Sigmoid colon (tissue), 7 donors: ENCODE measurements at places on chromosomes 13 and 19. TPM values are rescaled to one million over a fixed set of nuclear protein-coding genes. Genes with fewer than 3 reads are reported as not detected.

DNA sequence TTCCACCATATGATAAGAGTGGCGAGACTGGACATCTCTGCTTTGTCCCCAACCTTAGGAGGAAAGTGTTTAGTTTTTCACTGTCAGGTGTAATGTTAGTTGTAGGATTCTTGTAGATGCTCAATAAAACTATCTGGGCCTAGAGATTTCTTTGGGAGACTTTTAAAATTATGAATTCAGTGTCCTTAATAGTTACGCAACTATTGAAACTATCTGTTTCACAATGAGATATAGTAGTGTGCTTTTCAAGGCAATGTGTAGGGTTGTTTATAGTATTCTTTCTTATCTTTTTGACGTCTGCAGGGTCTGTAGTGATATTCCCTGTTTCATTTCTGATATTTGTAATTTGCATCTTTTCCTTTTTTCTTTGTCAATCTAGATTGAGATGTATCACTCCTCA lies 33.2 kb upstream of the F7 start:
- H3K4me3 ChIP-seq, result no peak overlapping the region
- no peak overlapping the region for H3K27ac ChIP-seq
- no peaks in the 10 kb centered on the region for H3K27me3 ChIP-seq
- DNase-seq, result no peak
- no peaks in the 10 kb centered on the region for H3K36me3 ChIP-seq

- no peaks in the 10 kb centered on the region for H3K27me3 ChIP-seq
- H3K27ac ChIP-seq, result no peak overlapping the region
- H3K4me1 ChIP-seq, result no peaks in the 10 kb centered on the region
- DNase-seq, result no peak
- H3K4me3 ChIP-seq, result no peak overlapping the region
- no peaks in the 10 kb centered on the region for H3K36me3 ChIP-seq
Observed at GRCh38 chr13:85166891-85167290, 632.3 kb downstream of the SLITRK6 start.

DNA sequence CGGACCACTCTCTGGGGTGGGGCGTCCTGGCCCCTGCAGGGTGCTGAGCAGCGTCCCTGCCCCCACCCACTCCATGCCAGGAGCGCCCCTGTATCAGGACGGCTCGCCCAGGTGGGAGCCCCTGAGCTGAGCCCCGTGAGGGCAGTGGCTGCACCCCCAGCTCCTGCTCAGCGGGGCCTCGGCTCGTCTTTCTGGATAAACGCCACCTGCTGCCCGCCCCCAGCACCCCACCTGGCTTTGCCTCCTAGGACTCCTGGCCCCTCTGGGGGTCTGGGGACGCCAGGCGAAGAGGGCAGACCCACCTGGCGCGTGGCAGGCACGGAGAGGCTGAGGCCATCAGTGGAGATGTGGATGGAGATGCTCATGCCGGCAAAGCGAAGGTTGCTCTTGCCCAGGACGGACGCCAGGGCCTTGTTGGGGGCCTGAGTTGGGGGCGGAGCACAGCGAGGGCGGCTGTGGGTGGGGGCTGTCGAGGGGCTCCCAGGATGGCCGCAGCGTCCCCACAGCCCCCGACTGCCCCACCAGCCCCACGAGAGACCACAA lies 22.3 kb downstream of the SHC2 start:
- no peak overlapping the region for H3K27ac ChIP-seq
- no peak overlapping the region for H3K4me3 ChIP-seq

- no peak for DNase-seq
- no peak overlapping the region for H3K4me3 ChIP-seq
- no peaks in the 10 kb centered on the region for H3K36me3 ChIP-seq
- no peaks in the 10 kb centered on the region for H3K4me1 ChIP-seq
Observed at GRCh38 chr13:99477493-99477892, 23.8 kb upstream of the TM9SF2 start.

DNA sequence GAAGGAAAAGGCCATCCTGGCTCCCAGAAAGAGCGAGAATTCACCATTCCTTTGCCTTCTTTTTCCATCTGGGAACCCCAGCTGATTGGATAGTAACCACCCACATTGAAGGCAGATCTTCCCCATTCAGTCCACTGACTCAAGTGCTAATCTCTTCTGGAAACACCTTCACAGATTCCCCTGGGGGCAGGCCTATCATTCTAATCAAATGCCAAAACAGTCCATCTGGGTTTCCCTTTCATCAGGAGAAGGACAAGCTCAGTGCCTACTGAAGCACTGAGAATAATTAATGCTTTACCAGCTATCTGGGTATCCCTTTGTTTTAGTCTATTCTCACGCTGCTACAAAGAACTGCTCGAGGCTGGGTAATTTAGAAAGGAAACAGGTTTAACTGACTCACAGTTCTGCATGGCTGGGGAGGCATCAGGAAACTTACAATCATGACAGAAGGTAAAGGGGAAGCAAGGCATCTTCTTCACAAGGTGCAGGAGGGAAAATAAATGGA lies 293.2 kb downstream of the ENOX1 start:
- H3K27me3 ChIP-seq, result no peaks in the 10 kb centered on the region
- H3K4me3 ChIP-seq, result no peak overlapping the region
- no peak overlapping the region for H3K27ac ChIP-seq
- DNase-seq, result no peak
- H3K4me1 ChIP-seq, result peaks cover 11% of the 10 kb centered on the region
- H3K36me3 ChIP-seq, result no peaks in the 10 kb centered on the region

DNA sequence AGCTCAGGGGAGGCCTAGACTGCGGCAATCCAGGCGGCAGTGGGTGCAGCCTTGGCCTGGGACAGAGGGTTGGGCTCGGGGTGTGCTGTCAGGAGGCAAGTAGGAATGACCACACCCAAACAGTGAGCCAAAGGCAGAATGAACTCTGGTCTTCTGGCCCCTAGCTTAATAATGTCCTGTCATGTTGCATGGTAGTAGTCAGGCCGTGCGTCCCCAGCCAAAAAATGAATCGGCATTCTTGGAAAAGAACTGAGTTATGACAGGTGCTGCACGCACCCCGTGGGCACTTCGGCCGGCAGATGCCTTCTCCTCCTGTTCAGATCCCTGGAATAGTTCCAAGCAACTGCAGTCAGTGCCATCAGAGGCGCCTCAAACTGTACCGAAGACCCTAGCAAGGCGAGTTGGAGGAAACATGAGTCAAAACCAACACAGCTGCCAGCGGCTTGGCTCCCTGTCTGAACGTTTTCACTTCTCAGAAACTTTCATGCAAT lies 55.9 kb downstream of the ATP7B start:
- no peaks in the 10 kb centered on the region for H3K36me3 ChIP-seq
- no peaks in the 10 kb centered on the region for H3K27me3 ChIP-seq
- H3K4me3 ChIP-seq, result no peak overlapping the region

- H3K36me3 ChIP-seq, result no peaks in the 10 kb centered on the region
- H3K27ac ChIP-seq, result no peak overlapping the region
- no peaks in the 10 kb centered on the region for H3K4me1 ChIP-seq
- peaks cover 18% of the 10 kb centered on the region for H3K27me3 ChIP-seq
- no peak overlapping the region for H3K4me3 ChIP-seq
Observed at GRCh38 chr13:113765564-113765910, 6.5 kb downstream of the TMEM255B start.

DNA sequence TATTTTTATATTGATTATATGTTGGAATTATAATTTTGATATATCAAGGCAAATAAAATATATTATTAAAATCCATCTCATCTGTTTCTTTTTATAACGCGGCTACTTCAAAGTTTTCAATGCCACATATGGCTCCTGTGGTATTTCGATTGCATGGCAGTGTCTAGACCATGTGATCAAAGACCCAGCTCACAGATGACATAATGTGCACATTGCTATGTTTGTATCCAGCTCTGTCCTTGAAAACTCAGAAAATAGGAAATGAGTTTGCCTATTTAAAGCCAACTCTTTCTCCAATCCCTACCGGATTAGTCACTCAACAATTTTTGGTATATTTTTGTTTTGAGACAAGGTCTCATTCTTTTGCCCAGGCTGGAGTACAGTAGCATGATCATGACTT lies 26.2 kb downstream of the TMTC4 start:
- DNase-seq, result no peak
- H3K36me3 ChIP-seq, result peaks cover 6% of the 10 kb centered on the region
- H3K4me3 ChIP-seq, result no peak overlapping the region
- H3K27ac ChIP-seq, result no peak overlapping the region
- H3K27me3 ChIP-seq, result no peaks in the 10 kb centered on the region
- H3K4me1 ChIP-seq, result no peaks in the 10 kb centered on the region

GRCh38 chr13:35524171-35524570 lies 47.7 kb upstream of the MAB21L1 start:
- no peaks in the 10 kb centered on the region for H3K27me3 ChIP-seq
- H3K27ac ChIP-seq, result no peak overlapping the region
- no peak overlapping the region for H3K4me3 ChIP-seq

DNA sequence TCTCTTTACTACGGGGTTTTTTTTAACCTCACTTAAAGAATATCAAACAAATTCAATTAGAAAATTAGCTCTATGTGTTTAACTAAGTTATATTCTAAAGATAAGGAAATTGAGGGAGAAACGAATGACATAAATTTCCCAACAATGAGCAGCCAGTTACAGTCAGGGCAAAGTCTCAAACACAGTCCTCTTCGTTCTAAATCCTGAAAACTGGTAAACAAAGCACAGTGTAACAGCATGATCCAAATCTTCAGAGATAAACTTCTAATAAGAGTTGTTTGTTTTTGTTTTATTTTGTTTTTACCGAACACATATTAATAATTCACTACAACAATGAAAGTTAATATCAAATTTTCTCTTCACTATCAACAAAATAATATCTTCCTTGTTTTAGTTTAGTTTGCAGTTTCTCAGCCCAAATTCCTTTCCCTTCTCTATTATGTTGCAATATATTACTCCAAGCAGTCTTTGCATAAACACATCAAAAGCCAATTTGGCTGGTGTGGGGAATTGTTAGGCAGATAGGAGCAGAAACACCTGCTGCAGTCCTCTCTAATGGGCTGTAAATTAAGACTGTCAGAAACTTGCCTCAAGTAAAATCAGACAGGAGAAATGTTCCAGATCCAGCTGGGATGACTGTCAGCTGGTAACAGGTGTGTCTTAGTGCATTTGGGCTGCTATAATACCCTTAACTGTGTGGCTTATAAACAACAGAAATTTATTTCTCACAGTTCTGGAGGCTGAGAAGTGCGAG lies 106.5 kb upstream of the SGCG start:
- H3K4me1 ChIP-seq, result no peaks in the 10 kb centered on the region
- DNase-seq, result no peak
- no peaks in the 10 kb centered on the region for H3K27me3 ChIP-seq
- H3K4me3 ChIP-seq, result no peak overlapping the region

DNA sequence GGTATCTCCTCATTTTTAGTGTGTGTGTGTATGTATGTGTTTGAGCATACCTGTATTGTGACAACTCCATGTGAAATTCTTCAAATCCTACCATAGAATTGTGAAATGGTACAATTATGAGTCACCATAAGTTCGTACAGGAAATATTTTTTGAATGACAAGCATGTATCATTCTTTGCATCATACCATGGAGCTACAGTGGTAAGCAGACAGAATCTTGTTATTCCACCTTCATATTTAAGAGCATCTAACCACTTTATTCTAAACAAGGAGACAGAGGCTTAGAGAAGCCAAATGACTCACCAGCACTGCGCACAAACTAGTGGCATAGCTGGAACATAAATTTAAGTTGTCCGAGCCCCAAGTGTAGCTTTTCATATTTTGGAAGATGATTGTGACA lies 4.5 kb upstream of the EPSTI1 start:
- no peaks in the 10 kb centered on the region for H3K36me3 ChIP-seq
- peaks cover 6% of the 10 kb centered on the region for H3K4me1 ChIP-seq
- H3K4me3 ChIP-seq, result no peak overlapping the region
- no peak overlapping the region for H3K27ac ChIP-seq

The SIAH3 gene
- total RNA-seq, result not detected

- no peak for DNase-seq
- no peak overlapping the region for H3K4me3 ChIP-seq
Observed at GRCh38 chr13:113120300-113121182, 2.1 kb upstream of the F10 start.

The PCP2 gene
- not detected for total RNA-seq

GRCh38 chr13:48485432-48485831 lies 47.4 kb downstream of the RCBTB2 start:
- H3K27ac ChIP-seq, result no peak overlapping the region
- no peak overlapping the region for H3K4me3 ChIP-seq
- H3K36me3 ChIP-seq, result no peaks in the 10 kb centered on the region

- H3K4me1 ChIP-seq, result peaks cover 8% of the 10 kb centered on the region
- no peaks in the 10 kb centered on the region for H3K27me3 ChIP-seq
- H3K36me3 ChIP-seq, result no peaks in the 10 kb centered on the region
- DNase-seq, result no peak
Observed at GRCh38 chr13:31198519-31198918, 1.3 kb upstream of the B3GLCT start.

DNA sequence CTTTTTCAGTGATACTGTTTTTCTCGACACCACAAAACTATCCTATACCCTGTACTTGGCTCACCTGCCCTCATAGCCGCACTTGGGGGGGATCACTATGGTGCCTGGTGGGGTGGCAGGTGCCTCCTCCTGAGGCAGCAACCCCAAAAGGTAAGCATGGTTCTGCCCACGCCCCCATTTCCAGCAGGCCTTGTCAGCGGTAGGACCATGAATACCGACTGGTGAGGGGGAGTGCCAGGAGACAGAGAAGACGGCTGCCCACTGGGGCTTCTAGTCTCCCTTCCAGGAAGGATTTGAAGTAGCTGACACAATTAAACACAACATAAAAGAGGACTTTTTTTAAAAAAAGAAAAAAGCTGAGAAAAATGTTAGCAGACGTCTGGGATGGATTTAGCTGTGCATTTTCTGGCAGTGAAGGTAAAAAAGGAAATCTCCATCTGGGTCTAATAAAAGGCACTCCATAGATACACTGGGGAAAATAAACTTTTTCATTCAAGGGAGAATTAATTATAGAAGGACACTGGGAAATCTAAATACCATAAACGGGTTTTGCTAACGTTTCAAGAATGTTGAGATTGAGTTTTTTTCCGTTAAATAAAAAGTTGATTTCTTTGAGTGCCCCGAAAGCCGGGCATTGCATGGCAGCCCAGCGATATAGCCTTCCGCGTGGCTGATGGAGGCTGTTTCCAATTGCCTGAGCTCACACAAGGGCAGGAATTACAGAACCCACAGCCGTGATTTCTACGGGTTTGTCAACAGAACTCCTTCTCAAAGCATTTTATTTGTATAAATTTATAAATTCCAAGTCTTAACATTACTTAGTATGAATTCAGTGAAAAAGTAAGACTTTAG lies 45.1 kb downstream of the ATP11A start:
- no peaks in the 10 kb centered on the region for H3K27me3 ChIP-seq
- no peak overlapping the region for H3K4me3 ChIP-seq
